ENCODE measurements at places on chromosomes 3 and 15.

DNA sequence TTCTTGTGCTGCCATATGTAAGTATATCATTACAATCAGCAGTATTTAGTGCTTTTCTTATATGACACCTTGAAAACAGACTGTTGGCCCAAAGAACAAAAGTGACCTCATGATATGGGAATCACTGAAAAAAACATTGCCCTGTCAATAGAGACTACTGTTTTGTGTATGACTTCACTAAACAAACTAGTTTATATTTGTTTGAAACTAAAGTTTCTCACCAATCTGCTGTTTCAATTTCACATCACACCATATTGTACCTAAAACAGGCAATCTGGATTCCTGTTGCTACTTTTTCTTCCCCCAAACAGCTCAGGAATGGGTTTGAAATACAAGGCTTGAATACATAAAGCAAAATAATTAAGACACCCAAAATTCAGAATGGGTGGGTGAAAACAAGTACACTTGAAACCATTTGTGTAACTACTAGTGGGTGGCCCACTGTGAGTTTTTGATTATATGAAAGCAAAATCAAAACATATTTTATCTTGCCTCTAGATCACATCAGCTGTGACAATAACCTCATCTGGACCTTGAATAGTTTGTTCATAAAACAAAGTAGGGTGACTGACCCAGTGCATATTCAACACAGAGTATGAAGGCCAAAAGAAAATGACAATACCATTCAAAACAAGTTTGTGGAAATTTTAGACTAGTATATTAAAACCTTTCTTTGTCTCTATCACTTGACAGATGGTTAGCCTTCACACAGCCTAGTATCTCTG lies 5.9 kb downstream of the ZBTB20 start:
- no peaks in the 10 kb centered on the region for H3K4me1 ChIP-seq
- no peaks in the 10 kb centered on the region for H3K36me3 ChIP-seq
- H3K27me3 ChIP-seq, result no peaks in the 10 kb centered on the region
- no peak overlapping the region for H3K27ac ChIP-seq

DNA sequence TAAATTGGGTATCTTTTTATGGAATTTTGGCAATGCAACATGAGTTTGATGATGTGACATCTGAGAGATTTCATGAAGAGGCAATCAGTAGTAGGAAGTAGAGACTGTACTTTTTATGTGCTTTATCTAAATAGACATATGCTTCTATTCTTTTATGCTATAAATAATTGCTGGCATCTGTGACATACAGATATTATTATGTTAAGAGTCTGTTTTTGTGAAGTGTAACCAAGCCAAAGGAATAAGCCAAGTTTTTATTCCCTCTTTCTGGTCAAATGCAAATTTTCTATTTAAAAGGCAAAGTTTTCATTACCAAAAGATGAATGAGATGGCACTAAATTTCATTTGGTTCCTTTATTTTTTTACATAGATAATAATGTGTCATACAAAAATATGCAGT lies 32.4 kb downstream of the PYDC2 start:
- no peaks in the 10 kb centered on the region for H3K36me3 ChIP-seq
- no peak overlapping the region for H3K4me3 ChIP-seq
- DNase-seq, result no peak
- H3K4me1 ChIP-seq, result no peaks in the 10 kb centered on the region
- no peaks in the 10 kb centered on the region for H3K27me3 ChIP-seq
- no peak overlapping the region for H3K27ac ChIP-seq

- H3K4me3 ChIP-seq, result no peak overlapping the region
- peaks cover 13% of the 10 kb centered on the region for H3K4me1 ChIP-seq
- H3K27ac ChIP-seq, result no peak overlapping the region
- H3K27me3 ChIP-seq, result no peaks in the 10 kb centered on the region
Measured at GRCh38 chr3:73432706-73433032, 192.1 kb downstream of the PDZRN3 start.

DNA sequence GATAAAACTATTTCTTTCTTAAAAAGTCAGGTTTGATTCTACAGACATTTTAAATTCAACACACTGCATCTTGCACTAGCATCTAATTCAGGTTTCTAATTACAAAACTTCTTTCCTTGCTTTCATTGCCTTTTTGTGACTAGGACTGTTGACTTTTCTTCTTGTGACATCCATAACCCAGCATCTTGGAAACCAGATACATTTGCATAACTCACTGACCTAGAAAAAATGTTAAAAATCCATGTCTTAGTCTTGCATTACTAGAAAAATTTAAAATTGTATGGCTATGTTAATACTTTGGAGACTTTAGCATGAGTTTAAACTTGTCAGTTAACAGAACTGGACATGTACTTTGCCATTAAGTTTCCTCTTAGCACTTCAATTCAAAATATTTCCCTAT lies 72.7 kb downstream of the DTWD1 start:
- H3K36me3 ChIP-seq, result no peaks in the 10 kb centered on the region
- no peaks in the 10 kb centered on the region for H3K4me1 ChIP-seq
- H3K27ac ChIP-seq, result no peak overlapping the region
- no peak overlapping the region for H3K4me3 ChIP-seq
- no peaks in the 10 kb centered on the region for H3K27me3 ChIP-seq

GRCh38 chr3:96705895-96706294 lies 108.5 kb upstream of the EPHA6 start:
- no peaks in the 10 kb centered on the region for H3K36me3 ChIP-seq
- no peak for DNase-seq
- H3K27me3 ChIP-seq, result no peaks in the 10 kb centered on the region
- no peak overlapping the region for H3K27ac ChIP-seq
- no peaks in the 10 kb centered on the region for H3K4me1 ChIP-seq

GRCh38 chr3:126354776-126355175 lies 2.4 kb downstream of the KLF15 start:
- DNase-seq, result no peak
- no peak overlapping the region for H3K27ac ChIP-seq
- H3K36me3 ChIP-seq, result peaks cover 9% of the 10 kb centered on the region
- peaks cover 13% of the 10 kb centered on the region for H3K4me1 ChIP-seq
- no peak overlapping the region for H3K4me3 ChIP-seq
- peaks cover 17% of the 10 kb centered on the region for H3K27me3 ChIP-seq

DNA sequence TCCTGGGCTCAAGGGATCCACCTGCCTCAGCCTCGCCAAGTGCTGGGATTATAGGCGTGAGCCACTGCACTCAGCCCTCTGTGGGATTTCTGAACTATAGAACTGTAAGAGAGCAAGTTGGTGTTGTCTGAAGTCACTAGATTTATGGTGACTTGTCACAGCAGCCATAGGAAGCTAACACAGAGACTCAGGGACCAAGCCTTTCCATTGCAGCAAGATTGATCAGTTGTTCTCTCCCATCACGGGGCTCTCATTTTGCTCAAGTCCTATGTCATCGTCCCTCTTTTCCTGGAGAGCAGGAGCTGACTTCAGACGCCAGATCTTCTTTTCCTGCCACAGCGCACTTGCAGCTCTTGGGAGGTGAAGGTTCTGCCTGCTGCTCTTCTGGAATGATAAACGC lies 61.0 kb downstream of the APBA2 start:
- H3K4me3 ChIP-seq, result no peak overlapping the region
- no peak for DNase-seq
- no peak overlapping the region for H3K27ac ChIP-seq
- peaks cover 42% of the 10 kb centered on the region for H3K36me3 ChIP-seq
- H3K27me3 ChIP-seq, result no peaks in the 10 kb centered on the region
- H3K4me1 ChIP-seq, result no peaks in the 10 kb centered on the region

GRCh38 chr3:183811638-183812037 lies 13.7 kb downstream of the MAP6D1 start:
- H3K36me3 ChIP-seq, result peaks cover 89% of the 10 kb centered on the region
- no peaks in the 10 kb centered on the region for H3K27me3 ChIP-seq
- no peak for DNase-seq
- no peak overlapping the region for H3K27ac ChIP-seq
- no peaks in the 10 kb centered on the region for H3K4me1 ChIP-seq
- no peak overlapping the region for H3K4me3 ChIP-seq

- H3K36me3 ChIP-seq, result no peaks in the 10 kb centered on the region
- no peaks in the 10 kb centered on the region for H3K27me3 ChIP-seq
- H3K4me1 ChIP-seq, result no peaks in the 10 kb centered on the region
- DNase-seq, result no peak
Measured at GRCh38 chr3:124633524-124633923, 96.7 kb upstream of the UMPS start.

- no peak overlapping the region for H3K27ac ChIP-seq
- peaks cover 13% of the 10 kb centered on the region for H3K4me1 ChIP-seq
- H3K36me3 ChIP-seq, result no peaks in the 10 kb centered on the region
Measured at GRCh38 chr3:71672340-71672739, 52.9 kb downstream of the EIF4E3 start.

- no peak within 1 kb of the TSS for H3K4me3 ChIP-seq
- H3K4me1 ChIP-seq, result peaks cover 5% of the 10 kb centered on the region
- H3K27me3 ChIP-seq, result peaks cover 4% of the 10 kb centered on the region
- H3K36me3 ChIP-seq, result no peaks in the 10 kb centered on the region
Measured at GRCh38 chr3:50278880-50279224, at the start of gene LSMEM2. LSMEM2 (plus strand) TSS chr3:50279087; CDS start chr3:50279114, 27 bp downstream.

- H3K36me3 ChIP-seq, result no peaks in the 10 kb centered on the region
- H3K4me1 ChIP-seq, result no peaks in the 10 kb centered on the region
- H3K27ac ChIP-seq, result no peak overlapping the region
- H3K27me3 ChIP-seq, result no peaks in the 10 kb centered on the region
Measured at GRCh38 chr3:187958432-187959003, 195.4 kb upstream of the LPP start.

DNA sequence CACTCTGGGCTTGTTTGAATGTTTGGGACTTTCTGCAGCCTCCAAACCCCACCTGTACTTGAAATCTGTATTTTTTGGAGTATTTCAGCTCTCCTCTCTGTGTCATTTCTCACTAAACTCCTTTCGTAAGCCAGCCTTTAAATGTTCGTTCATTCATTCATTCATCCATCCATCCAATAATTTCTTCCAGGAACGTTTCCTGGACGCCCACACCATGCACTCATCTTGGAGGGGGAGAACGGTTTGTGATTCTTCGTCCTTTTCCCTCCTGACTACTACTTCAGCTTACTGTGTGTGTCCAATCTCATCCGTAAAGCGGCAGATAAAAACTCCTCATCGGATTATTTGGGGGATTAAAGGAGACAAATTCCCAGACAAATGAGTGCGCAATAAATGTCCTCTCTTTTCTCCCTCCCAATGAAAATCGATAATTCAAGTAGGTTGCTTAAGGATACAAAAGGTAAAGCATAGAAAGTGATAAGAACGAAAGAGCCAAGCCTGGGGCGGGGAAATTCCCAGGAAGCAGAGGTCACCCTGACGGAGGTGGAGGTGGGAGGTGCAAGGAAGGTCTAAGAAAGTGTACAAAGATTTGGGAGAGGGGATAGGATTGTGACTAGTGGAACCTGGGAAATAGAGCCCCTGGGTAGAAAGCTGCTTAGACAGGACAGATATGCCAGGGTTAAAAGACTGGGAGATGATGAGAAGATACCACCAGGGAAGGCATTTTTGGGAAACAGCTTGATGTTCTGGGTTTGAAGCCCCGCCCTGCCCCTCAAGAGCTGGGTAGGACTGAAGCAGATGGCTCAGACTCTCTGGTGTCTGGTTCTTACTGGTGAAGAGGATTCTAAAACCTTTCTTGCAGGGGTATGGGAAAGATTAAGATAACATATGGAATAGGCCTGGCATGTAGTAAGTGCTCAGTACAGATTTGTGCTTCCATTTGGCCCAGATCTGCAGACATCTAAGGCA lies 896 bp upstream of the KLHL25 start:
- peaks cover 18% of the 10 kb centered on the region for H3K4me1 ChIP-seq
- no peak for DNase-seq
- H3K27ac ChIP-seq, result no peak overlapping the region
- peak overlapping the region; percentile 40 for H3K4me3 ChIP-seq
- no peaks in the 10 kb centered on the region for H3K27me3 ChIP-seq

- H3K27ac ChIP-seq, result no peak overlapping the region
- H3K4me1 ChIP-seq, result no peaks in the 10 kb centered on the region
- H3K27me3 ChIP-seq, result no peaks in the 10 kb centered on the region
- H3K4me3 ChIP-seq, result no peak overlapping the region
- no peaks in the 10 kb centered on the region for H3K36me3 ChIP-seq
Measured at GRCh38 chr3:32910954-32911353, 40.5 kb upstream of the CCR4 start.

- H3K27ac ChIP-seq, result no peak overlapping the region
- no peaks in the 10 kb centered on the region for H3K27me3 ChIP-seq
- no peak for DNase-seq
- no peaks in the 10 kb centered on the region for H3K4me1 ChIP-seq
- no peaks in the 10 kb centered on the region for H3K36me3 ChIP-seq
Measured at GRCh38 chr3:157905885-157906284, 200.3 kb downstream of the SHOX2 start.

DNA sequence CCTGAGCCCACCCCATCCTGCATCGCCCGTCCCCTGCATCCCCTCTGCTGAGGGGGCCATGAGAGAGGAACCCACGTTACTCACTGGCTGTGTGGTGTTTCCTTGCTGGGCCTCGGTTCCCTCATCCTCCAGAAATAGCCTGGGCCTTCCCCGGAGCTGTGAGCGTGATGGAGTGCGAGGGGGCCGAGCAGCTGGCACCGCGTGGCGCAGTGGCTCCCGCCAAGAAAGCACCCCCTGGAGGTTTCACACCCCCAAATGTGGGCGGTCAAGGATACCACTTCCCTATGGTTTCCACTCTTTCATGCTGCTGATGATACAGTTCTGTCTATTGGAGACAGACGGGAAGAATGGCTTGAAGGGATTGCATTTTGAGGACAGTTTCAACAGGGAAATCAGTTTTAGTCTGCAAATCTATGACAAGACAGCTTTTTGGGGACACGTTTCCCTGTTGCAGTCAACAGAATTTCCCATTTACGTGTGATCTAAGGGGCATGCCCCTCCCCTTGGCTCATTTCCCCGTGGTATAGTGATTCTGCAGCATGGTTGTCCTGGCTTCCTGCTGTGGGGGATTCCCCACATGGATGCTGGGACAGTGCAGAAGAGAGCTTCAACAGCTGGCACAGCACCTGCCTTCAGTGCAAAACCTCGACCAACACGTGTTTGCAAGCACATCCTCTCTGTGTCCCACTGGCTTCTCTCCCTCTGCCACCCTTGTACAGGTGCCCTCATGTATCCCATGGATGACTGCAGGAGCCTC lies 377.5 kb downstream of the LRTM1 start:
- no peaks in the 10 kb centered on the region for H3K27me3 ChIP-seq
- no peaks in the 10 kb centered on the region for H3K36me3 ChIP-seq
- H3K4me3 ChIP-seq, result no peak overlapping the region

- DNase-seq, result no peak
- no peak overlapping the region for H3K27ac ChIP-seq
- H3K4me1 ChIP-seq, result peaks cover 8% of the 10 kb centered on the region
- H3K4me3 ChIP-seq, result no peak overlapping the region
- H3K27me3 ChIP-seq, result no peaks in the 10 kb centered on the region
Measured at GRCh38 chr15:39135989-39136388, 444.9 kb upstream of the THBS1 start.

DNA sequence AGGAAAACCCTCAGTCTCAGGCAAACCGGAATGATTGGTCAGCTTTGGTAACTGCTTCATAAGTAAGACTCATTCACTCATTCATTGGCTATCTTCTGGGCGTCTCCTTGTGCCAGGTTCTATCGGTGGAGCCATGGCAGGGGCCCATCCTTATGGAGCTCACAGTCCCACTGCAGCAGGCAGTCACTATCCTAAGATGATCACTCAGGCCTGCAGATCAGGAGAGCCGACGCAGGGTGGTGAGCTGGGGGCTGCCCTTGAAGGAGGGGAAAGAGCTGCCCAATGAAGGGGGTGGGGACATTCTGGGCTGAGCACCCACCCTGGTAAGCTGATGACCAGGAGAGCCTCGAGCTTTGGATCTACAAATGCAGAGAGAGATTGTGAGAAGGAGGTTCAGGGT lies 20.5 kb upstream of the FGD5 start:
- peaks cover 42% of the 10 kb centered on the region for H3K27me3 ChIP-seq
- no peak overlapping the region for H3K4me3 ChIP-seq
- H3K36me3 ChIP-seq, result no peaks in the 10 kb centered on the region
- H3K27ac ChIP-seq, result no peak overlapping the region
